WTC11 (cell line): ENCODE measurements at places on chromosomes 5 and 9. TPM values are rescaled to one million over a fixed set of nuclear protein-coding genes. Genes with fewer than 3 reads are reported as not detected.

DNA sequence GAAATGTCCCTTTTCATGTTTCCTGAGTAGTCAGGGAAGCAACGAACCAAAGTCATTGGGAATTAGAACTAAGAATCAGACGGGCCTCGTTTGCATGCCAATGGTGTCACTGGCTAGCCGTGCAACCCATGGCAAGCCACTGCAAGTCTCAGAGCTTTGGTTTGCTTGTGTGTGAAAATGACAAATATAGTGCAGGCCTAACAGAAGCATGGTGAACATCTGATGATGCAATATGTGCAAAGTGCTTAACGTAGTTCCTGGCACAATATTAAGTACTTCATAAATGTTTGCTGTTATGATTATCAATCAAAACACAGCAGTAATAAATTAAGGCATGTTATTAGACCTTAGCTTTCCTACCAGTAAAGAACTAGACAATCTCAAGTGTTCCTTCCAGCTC, 118.0 kb upstream of the TRIM32 start:
- no peak for DNase-seq

- no peak for DNase-seq
Measured at GRCh38 chr9:37269221-37269620, 148.8 kb downstream of the ZCCHC7 start.

- DNase-seq: no peak
Measured at GRCh38 chr9:114899461-114899860, 30.9 kb downstream of the TNFSF8 start.

- DNase-seq: peak; percentile 87
Measured at GRCh38 chr9:19229595-19230354, 718 bp upstream of the DENND4C start.

DNA sequence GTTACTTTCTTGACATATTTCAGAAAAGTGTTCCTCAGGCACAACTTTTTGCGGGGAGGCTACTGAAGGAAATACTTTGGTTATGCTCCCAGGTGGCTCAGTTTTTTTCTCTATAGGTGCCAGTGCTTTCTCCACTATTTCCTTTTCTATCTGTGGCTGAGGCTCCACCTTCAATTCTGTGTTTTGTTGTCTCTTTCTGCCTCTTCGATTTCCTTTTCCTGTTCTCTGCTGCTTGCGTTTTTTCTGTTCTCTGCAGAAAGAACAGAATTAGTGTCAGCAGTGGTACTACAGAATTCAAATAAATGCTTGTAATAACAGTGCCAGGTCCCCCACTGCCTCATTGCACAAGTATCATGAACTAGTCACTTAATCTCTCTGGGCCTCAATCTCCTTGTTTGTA, 7.0 kb downstream of the HEMGN start:
- DNase-seq: no peak

GRCh38 chr5:178765753-178766300, 35.4 kb upstream of the ZNF354A start:
- DNase-seq: no peak

Gene CFAP157
- 0.07 to 0.22 TPM in 2 of 3 replicates, not detected in the other for total RNA-seq

- DNase-seq: no peak
Measured at GRCh38 chr5:155367841-155368240, 354.3 kb downstream of the KIF4B start.

Gene GABRA1
- total RNA-seq: 0.48 to 0.57 TPM (median 0.50 TPM) in 3 replicates

- no peak for DNase-seq
Measured at GRCh38 chr5:9681706-9682105, 51.6 kb upstream of the TAS2R1 start.

Gene SPINK6
- not detected in 3 replicates for total RNA-seq
